ENCODE measurements at places on chromosomes 1 and 21.

DNA sequence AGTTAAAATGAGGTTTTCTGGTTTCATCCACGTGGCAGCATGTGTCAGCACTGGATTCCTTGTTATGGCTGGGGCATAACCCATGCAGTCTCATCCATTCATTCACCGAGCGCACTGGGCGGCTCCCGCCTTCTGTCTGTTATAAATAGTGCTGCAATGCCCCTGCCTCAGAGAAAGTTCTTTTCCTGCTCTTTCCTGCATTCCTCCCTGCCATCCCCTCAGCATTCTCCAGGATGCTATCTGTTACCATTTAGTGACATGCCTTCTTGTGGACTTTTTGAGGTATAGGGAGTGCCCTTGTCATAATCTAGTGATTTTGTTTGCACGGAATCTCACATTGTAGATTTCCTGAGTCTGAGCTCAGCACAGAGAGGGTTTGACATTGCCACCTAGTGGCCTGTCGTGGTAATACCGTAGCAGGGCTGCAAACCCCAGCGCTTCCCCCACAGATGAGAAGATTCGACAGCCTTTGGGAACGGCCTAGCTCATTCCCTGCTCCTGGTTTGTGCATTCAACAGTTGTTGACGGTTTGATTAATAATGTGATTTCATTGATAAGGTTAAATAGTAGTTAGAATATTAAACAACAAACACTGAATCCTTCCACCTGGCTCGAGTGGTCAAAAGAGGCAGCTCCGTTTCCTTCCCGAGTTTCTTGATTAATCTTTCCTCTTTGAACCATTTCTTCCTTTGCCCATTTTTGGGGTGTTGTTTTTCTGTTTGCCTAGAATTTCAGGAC is 46.3 kb downstream of the UMODL1 start:
- DNase-seq: peak; percentile 65

- DNase-seq: no peak
Observed at GRCh38 chr1:12669529-12670068, 25.7 kb downstream of the AADACL4 start.

DNA sequence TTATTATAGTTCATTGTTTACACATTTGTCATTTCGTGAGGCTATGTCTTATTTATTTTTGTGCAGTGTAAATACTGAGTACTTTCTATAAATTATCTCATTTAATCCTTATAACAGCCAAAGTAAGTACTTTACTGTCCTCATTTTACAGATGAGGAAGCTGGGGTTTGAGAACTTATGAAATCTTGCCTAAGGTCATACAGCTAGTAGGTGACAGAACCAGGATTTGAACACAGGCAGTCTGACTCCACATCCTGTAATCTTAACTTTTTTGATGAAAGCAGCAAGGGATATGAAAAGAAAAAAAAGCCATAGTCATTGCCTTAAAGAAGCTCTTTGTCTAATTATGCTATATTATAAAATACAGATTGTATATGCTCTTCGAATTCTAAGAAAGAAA is 107.1 kb upstream of the BMP8A start:
- DNase-seq: no peak

- no peak for DNase-seq
Observed at GRCh38 chr1:158062174-158062573, 68.7 kb downstream of the KIRREL1 start.

DNA sequence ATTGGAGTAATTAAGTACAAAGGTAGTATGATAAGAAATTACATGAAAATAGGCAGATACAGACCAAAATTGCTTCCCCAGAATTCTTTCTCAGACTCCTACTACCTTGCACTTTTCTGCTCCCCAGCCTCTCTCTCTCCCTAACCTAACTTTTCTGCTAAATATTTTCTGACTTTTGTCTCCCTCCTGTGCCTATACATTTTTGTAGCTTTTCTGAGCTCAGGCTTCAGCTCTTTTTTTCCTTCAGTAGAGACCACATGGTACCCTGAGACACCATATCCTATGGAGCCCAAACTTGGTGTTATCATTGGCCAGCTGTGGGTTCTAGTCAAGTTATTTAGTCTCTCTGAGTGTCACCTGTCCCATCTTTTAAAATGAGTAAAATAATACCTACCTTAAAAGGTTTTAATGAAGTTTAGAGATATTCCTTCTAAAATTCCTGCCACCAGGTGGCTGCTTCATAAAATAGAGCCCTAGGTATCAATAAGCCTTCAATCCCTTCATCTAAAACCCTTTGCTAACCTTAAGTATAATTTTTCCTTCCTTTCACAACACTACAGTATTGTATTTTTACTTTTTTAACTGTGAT is 237.6 kb upstream of the DUSP10 start:
- DNase-seq: no peak

DNA sequence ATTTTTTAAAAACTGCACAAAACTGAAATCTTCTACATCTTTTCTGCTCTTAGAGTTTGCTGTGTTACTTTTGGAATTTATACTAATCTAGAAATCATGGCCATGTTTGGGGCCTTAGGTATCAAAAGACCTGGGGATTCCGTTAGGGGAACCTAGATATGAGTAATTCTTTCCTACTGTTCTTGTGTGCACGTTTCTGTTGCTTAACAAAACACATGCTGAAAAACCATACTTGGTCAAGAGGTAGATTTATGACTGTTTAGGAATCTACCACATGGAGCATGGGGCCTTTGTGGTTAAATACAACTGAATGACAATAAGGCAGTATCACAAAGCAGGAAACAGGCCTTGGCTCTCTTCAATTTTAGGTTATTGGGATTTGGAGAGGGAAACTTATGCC is 291.9 kb upstream of the USP25 start:
- DNase-seq: no peak

DNA sequence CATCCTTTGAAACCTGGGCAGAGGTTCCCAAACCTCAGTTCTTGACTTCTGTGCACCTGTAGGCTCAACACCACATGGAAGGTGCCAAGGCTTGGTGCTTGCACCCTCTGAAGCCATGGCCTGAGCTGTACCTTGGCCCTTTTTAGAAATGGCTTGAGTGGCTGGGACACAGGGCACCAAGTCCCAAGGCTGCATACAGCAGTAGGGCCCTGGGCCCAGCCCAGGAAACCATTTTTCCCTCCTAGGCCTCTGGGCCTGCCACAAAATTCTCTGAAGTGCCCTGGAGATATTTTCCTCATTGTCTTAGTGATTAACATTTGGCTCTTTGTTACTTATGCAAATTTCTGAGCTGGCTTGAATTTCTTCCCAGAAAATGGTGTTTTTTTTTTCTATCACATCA is 65.6 kb upstream of the ACTRT2 start:
- no peak for DNase-seq

DNA sequence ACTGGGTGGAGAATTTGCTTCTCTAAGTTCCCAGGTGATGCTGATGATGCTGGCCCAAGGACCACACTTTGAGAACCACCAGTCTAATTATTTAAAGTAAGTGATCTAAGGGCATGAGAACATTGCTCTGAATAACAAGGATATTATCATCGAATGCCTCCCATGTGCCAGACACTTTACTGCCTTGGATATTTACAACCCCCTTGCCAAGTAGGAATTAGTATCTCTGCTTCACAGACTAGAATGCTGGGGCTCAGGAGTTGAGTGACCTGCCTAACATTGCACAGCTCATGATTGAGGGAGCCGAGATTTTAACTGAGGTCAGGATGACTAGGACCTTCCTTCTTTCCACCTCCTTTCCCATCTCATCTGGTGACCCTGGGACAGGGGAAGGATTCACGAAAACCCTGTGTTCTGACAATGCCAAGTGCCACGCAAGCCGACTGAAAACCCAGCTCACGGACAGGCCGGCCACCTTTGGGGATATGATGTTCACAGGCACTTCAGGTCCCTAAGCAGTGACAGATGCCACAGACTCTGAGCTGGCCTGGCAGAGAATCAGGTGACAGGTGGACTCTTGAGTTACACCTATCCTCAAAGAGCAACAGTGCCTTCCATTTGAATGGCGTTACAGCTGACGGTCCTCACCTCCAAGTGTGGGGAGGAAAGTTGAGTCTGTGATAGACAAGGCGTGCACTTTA is 230.7 kb downstream of the TOMM20 start:
- no peak for DNase-seq

- no peak for DNase-seq
Observed at GRCh38 chr1:1956101-1956500, 37.0 kb upstream of the TMEM52 start.

GRCh38 chr1:240720976-240721375 is 109.0 kb upstream of the GREM2 start:
- no peak for DNase-seq

GRCh38 chr1:107941123-107941522 is 23.9 kb downstream of the VAV3 start:
- DNase-seq: no peak

- no peak for DNase-seq
Observed at GRCh38 chr1:184329962-184330868, 56.6 kb upstream of the C1orf21 start.

GRCh38 chr1:232589812-232590743 is 39.9 kb downstream of the SIPA1L2 start:
- DNase-seq: no peak

DNA sequence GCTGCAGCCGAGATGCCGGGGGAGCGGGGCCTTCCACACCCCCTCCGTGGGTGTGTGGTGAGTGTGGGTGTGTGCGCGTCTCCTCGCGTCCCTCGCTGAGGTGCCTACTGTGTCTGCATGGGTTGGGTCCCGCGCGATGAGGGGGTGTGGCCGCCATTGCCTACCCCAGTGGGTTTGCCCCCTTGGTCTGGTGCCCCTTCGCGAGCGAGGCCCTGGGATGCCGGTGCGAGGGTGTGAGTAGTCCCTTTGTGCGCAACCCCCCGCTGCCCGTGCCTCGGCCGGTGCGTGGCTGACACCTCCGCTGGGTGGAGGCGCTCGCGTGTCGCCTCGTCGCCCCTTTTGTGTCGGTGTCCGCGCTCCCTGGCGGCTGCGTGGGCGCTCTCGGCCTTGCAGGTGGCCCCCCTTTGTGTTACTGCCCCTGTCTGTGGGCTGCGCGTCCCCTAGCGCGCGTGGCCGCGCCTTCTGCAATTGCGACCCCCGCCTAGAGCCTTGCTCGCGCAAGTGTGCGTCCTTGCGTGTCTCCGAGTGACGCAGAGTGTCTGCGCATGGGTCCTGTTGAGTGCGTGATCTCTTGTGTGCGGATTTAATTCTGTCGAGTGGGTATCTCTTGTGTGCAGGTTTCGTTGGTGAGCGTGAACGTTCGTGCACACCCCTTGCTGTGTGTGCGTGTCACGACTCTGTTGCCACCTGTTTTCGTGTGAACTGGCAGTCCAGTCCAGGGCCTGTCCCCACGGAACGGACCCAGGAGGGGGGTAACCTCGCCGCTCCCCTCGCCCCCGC is 553 bp downstream of the TTC3 start:
- DNase-seq: peak; percentile 45

DNA sequence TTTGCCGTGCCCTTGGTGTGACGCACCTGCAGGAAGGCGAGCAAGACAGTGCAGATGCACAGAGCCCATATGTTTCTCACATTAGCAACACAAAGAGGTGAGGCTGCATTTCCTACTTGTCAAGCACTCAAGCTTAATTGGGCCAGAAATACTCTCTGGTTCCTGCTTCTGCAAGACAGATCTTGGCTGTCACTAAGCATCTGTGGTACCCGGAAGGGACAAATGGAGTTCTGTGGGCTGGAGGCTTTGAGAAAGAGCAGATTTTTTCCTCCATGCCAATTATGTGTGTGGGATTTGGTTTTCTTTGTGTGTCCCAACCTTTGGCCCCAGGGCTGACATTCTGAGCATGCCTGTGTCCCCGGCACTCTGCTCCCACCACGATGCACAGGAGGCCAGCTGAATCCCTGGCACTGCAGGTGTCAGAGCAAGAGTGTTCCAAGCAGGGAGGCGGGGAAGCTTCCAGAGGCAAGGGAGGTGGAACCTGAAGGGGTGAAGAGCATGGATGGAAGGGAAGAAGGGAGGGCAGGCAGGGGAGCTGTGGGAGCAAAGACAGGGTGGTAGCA is 52.0 kb upstream of the STUM start:
- DNase-seq: no peak

GRCh38 chr1:247548092-247548491 is 842 bp upstream of the GCSAML start:
- no peak for DNase-seq

GRCh38 chr1:71362076-71362475 is 281.2 kb upstream of the ZRANB2 start:
- DNase-seq: no peak

- DNase-seq: no peak
Observed at GRCh38 chr1:202852163-202852904, 36.6 kb downstream of the RABIF start.

DNA sequence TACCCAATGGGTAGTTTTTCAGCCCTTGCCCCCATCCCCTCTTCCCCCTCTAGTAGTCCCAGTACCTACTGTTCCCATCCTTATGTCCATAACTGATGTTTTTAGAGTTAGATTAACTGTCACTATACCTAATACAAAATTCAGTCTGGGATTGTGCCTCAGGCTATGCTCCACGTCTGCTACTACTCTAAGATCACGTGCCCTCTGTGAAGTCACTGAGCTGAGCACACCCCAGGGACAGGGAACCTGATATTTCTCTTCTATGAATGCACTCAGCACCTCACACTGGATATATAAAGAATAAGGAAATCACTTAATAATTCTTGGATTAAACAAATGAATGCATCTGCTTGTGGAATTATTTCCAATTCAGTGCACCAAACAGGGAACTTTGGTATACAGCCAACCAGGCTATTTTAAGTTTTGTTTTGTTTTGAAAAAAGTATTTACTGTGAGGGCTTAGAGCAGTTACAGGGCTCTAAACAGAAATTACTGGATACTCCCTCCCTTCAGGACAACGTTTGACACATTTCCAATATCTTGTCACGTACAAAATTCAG is 307.9 kb downstream of the SMYD3 start:
- DNase-seq: no peak

DNA sequence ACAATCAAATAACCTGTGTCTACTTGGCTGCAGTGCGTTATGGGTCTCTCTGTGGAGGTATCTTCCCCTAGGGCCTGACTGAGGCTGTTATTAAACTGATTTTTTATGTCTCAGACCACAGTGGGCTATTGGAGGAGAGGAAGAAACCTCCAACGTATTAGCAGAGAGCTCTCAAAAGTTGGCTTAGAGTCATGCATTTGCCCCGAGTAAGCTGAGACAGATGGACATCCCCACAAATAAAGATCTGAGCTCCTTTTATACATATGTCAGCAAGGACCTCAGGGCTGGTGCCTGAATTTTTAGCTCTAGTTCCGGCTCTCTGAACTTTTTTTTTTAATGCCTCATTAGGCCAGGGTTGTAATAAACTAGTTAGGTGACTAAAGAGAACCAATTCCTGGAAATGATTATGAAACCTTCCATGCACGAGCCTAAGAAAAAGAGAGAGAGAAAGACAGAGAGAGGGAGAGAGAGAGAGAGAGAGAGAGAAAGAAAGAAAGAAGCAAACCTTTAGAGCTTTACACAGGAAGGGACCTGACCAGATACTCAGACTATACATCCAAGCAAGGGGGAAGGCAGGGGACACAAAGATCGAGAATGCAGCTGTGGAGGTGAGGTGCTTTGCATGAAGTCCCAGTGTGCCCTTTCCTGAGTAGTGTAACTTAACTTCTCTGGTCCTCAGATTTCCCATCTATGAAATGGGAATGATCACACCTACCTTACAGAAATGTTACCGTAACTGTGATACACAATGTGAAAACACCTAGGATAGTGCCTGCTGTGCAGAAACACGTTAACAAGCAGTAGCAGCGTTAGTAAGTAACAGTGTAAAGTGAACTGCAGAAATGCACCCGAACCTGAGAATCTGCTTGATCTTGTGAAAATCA is 8.4 kb upstream of the PIGR start:
- DNase-seq: no peak

GRCh38 chr1:183480971-183481441 is 8.7 kb downstream of the SMG7 start:
- DNase-seq: no peak

All from stimulated activated CD4-positive, alpha-beta T cell treated with anti-CD3 and anti-CD28 coated beads, Interleukin-15, amount 100 ng/mL, for 1 hour (primary cell).